NCI-H1092 (cell line): ENCODE measurements at places on chromosomes 1 and 21.

DNA sequence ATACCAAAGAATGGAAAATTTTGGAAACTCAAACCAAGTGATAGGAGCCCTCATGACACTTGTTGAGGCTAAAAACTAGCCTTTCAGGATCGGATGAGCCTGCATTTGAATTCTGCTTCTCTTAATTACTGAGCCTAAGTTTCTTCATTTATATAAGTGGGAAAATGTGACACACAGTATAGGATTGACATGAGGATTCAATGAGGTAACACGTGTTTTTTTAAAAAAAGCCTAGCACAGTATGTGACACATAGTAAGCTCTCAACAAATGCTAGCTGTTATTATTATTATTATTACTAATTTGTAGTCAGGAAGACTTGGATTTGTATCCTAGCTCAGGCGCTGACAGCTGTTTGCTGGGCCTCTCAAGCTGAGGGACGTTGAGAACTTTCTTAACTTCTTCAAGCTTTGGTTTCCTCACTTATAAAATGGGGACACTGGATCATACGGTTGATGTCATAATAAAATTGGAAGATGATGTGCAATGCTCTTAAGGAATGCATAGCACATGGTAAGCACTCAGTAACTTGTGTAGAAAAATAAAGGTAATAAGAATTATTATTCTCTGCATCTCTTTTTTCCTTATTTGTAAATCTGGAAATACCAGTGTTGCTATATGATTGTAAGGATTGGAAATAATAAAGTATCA, 55.4 kb upstream of the JUN start:
- no peak for DNase-seq

GRCh38 chr1:43977376-43978263, 1.4 kb upstream of the B4GALT2 start:
- DNase-seq: no peak

DNA sequence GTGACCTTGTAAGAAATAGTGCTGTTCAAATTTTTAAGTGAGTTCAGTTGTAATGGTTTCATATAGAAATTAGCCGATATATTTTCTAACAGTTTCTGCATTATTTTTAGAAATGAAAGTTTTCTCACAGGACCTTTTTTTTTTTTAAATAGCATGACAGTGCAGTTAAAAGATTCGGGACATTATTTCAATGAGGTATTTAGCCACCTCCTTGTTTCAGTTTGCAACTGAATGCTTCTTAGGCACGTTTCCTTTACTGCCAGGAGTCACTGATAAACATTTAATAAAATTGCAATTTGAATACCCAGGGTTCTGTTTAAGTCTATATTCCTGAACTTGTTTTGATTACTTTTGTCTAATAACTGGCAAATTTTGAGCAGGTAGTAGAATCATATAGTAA, 304.7 kb downstream of the TM2D1 start:
- no peak for DNase-seq

GRCh38 chr1:229027622-229028182, 243.2 kb upstream of the RAB4A start:
- no peak for DNase-seq

DNA sequence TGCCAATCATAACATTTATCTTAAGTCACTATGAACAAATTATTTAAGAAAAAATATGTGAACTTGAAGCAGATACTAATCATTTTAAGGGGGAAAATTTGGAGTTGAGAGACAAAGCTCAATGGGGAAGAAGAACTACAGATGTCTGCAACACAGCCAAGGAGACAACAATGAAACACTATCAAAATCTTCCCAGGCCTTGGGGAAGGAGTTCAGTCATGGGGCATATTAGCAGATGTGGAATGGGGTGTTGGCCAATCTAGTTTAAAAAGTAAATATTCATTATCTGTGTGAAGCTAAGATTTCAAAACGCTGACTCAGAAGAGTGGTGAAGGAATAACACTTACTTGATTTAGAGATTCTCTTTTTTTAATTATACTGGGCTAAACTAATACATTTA, 671.6 kb upstream of the ZP4 start:
- no peak for DNase-seq

- no peak for DNase-seq
Measured at GRCh38 chr1:3501856-3502640, 47.6 kb downstream of the ARHGEF16 start.

- DNase-seq: no peak
Measured at GRCh38 chr1:222761083-222761482, 24.1 kb downstream of the FAM177B start.

GRCh38 chr1:13694886-13695684, 4.9 kb upstream of the PRDM2 start:
- no peak for DNase-seq

DNA sequence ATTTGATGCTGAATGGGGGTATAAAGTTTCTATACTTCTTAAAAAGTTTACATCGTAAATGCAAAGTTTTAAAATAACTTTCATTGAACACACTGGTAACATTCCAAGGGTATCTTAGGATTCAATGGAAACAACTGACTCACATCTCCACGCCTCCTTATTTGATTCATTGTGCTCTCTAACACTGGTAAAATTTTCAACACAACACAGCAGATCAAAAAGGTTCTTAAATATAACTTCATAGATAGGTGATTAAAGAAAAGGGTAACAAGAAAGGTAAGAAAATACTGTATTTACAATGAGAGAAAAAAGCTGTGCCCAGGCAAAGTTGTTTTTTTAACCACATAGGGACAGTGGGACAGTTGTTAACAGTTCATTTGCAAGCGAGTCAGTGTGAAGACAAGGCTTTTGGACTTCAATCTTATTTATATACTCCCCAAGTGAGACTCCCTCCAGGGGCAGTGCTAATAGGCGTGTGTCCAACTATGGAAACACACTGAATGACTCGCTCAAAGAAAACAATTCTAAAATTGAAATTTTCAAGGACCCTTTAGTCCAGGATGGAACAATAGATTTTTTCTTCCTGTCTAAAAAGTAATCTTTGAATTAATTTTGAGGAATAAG, 140.5 kb downstream of the TIAM1 start:
- no peak for DNase-seq

DNA sequence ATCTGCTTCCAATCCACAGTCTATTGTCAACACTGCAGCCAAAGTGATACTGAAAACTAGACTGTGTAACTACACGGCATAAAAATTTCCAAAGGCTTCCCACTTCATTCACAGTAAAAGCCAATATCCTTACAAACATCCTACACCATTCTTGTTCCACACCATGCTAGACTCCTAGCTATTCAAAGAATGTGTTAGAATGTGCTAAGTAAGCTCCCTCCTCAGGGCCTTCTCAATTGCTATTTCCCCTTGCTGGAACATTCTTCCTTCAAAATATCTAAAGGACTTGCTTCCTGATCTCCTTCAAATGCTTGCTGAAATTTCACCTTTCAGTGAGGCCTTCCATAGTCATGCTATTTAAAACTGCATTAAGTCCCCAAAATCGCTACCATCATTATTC, 228.1 kb downstream of the AKT3 start:
- no peak for DNase-seq

- DNase-seq: no peak
Measured at GRCh38 chr1:1397839-1398523, 1.2 kb downstream of the CCNL2 start.

DNA sequence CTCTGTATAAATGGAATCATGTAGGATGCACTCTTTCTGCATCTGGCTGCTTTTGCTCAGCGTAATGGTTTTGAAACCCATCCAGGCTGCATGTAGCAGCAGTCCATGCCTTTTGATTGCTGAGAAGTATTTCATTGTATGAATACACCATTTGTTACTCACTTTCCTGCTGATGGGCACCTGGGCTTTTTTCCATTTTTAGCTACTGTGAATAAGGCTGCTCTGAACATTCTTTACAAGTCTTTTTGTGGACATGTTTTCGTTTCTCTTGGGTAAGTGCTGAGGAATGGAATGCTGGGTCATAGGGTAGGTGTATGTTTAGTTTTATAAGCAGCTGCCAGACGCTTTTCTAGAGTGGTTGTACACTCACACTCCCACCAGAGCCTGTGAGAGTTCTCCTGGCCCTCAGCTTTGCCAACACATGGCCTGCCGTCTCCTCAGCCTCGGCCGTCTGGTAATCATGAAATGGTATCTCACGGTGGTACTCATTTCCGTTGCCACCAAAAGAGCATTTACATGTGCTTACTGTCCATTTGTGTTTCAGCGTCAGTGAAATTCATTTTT, 22.7 kb downstream of the SLX9 start:
- no peak for DNase-seq

GRCh38 chr1:201636510-201636971, 97.6 kb downstream of the NAV1 start:
- DNase-seq: no peak

DNA sequence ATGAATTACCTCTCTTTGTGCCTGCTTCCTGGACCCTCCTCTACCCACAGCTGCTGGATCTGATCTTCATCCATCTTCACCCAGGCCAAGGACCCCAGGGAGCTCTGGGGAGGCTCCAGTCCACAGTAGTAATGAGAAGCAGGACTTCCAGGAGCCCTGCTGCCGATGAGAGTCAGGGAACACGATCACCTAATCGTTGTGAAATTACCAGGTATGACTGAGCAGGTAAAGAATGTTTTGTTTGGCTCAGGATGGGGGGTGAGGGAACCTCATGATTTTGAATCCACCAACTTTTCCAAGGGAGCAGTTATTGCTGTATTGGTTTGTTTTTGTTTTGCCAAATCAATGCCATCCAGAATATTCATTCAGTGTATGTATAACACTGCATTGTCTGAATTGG, 454.0 kb downstream of the PLPP3 start:
- no peak for DNase-seq

- no peak for DNase-seq
Measured at GRCh38 chr1:223338811-223339746, 24.9 kb downstream of the SUSD4 start.

GRCh38 chr21:34877485-34878128, 171.5 kb downstream of the RUNX1 start:
- DNase-seq: no peak

DNA sequence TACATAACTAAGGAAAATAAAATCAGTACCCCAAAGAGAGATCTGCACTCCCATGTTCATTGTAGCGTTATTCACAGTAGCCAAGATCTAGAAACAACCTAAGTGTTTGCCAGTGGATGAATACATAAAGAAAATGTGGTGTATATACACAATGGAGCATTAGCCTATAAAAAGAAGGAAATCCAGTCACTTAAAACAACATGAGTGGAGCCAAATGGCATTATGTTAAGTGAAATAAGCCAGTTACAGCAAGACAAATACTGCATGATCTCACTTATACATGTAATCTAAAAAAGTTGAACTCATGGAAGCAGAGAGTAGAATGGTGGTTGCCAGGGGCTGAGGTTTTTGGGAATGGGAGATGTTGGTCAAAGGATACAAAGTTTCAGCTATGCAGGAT, 508.3 kb upstream of the B3GALT2 start:
- DNase-seq: no peak
